ENCODE measurements at places on chromosomes 6 and 20. TPM values are rescaled to one million over a fixed set of nuclear protein-coding genes. Genes with fewer than 3 reads are reported as not detected.

DNA sequence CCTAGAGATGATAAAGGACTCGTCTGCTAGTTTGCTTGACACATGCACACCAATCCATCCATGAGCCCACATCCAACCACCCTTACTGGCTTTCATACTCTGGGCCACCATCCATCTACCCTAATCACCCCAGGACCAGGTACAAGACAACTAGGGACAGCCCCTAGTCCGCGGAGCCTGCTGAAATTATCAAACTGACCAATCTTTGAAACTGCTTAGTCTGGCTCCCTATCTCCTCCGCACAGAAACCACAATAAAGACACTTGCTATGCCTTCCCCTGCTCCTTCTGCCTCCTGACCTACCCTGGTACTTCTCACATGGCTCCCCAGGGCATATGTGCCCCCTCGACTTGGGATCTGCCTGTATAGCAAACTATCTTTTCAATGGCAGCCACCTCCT is 33.1 kb downstream of the PXDC1 start:
- no peak for DNase-seq

RIPPLY2 gene
- not detected for total RNA-seq

DNA sequence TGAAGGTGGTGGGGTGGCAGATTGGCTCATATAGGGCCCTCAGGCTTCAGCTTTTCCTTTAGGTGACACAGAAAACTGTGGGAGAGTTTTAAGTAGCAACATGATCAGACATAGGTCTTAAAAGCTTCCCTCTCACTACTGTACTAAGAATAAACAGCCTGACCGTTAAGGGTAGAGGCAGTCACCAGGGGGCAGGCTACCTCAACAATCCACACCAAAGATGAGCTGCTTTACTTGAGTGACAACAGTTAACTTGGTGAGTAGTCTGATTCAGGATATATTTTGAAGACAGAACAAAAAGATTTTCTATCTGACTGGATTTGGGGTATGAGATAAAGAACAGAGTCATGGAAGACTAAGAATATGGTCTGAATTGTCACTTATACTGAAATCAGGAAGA is 193.1 kb upstream of the SHLD1 start:
- peak; percentile 57 for DNase-seq

DNA sequence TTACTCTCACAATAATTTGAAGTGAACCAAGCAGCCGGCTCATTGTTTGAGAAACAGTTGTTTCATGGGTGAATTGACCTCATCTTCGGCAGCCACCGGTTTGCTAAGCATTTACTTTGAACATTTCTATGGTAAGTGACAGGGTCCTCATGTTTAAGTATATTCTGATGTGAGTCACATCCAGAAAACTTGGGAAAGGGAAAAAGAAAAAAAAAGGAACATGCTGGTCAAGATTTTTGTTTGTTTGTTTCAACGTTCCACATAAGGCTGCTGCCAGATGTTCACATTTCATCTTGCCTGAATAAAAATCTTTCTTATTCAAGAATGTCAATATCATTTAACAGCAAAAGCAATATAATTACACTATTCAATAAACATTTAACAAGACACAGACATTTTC is 55.0 kb upstream of the EXOC2 start:
- DNase-seq: no peak

DNA sequence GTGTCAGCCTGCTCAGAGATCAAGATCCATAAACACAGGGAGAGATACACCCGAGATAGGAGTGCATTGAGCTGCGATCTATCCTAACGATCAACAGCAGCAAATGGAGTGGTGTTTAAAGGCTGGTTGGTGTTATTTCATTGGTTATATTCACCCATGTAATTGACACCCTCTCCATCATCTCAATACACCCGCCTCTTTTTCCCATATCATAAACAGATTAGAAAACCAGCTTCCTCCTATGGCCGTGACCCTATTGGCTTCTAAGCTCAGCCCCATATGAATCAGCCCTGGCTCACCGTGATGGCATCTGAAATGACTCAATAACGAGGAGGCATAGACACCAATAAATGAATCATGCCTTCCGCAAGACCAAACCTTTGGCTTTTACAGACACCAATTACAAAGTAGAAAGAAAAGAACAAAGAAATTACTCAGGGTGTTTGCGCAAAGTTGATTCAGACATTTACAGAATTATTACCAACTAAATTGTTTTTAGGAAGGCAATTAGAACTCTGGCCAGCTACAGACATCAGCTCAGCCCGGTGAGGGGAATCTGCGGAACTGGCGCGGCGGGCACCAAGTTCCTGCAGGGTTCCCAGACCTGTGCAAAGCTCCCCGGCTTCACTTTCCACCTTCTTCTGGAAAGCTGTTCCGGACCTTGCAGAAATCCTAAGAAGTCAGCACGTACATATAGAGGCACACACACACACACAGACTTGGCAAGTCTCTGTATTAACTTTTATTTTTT is 11.5 kb downstream of the PMEPA1 start:
- no peak for DNase-seq

DNA sequence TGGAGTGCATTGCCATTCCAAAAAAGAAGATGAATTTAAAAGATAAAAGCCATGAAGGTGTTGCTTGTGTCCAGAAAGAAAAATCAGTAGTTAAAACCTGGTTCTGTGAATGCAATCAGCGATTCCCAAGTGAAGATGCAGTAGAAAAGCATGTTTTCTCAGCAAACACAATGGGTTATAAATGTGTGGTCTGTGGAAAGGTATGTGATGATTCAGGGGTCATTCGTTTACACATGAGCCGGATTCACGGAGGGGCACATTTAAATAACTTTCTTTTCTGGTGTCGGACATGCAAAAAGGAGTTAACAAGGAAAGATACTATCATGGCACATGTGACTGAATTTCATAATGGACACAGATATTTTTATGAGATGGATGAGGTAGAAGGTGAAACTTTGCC is 24.7 kb upstream of the BAG2 start:
- no peak for DNase-seq

DNA sequence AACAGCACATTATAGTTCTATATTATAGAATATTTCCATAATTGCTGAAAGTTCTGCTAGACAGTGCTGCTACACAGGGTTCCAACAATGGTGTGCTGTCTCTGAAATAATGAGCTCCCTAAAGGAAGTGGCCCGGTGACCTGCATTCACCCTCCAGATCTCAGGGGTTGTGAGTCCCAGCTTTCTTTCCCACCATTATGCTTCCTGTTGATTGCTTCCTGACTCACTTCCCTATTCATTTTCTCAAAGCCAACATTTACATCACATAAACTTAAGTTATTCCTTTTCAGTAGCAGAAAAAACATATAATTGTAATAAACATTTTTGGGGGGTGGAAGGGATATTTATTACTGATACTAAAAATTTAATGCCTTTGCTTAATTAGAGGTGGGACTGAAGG is 12.9 kb upstream of the CCN6 start:
- no peak for DNase-seq

Data from left lobe of liver (tissue), 2 donors.